ENCODE measurements at places on chromosomes 11 and 22. TPM values are rescaled to one million over a fixed set of nuclear protein-coding genes. Genes with fewer than 3 reads are reported as not detected.

DNA sequence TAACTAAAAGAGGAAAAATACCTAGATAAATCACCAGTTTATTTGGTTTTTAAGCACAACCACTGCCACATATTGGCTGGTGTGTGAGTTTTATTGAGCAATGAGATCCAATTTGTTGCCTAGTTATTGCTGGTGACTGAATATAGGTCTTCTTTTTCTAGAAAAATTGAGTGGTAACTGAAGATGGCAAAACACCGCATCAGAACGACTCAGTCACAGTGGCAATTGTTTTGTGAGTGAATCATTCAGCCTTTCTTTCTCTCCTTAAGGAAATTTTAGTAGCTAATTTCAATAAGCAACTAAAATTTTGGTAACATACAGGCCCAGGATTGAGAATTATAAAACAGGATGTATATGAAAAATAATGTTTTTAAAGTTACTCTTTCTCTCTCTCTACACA is 533.0 kb downstream of the KCNA4 start:
- DNase-seq, result no peak

GRCh38 chr11:126102436-126102981 is 39.8 kb upstream of the CDON start:
- no peak for DNase-seq

DNA sequence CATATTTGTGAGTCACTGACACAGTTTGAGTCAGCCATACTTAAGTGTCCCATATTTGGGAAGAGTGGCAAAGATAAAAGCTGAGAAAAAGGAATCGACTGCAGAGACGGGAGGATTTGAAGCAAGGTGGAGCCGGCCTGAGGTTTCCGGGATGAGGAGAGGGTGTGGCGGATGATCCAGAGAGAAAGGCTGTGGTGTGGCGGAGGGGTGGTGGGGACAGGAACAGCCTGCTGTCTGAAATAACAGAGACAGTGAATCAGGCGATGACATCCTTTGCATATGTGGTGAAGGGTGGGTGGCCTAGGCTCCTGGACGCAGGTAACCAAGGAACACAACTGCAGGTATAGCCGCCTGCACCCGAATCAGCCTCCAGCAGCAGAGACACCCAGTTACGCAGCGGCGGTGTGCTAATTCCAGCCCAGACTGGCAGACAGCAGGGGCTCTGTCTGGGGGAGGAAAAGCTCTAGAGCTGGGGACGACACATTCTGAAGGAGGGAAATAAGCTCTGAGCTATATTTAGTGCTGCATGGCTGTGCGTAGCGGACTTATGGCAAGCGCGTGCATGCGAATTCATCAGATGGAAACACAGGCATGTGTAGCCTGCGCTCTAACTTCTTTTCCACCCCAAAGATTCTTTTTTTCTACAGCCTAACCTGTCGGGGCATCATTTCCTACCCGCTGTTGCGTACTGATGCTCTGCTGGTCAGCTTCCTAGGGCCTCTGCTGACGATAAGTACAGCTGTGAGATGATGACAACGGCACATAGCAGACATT is 62.7 kb upstream of the BARX2 start:
- DNase-seq, result no peak

DNA sequence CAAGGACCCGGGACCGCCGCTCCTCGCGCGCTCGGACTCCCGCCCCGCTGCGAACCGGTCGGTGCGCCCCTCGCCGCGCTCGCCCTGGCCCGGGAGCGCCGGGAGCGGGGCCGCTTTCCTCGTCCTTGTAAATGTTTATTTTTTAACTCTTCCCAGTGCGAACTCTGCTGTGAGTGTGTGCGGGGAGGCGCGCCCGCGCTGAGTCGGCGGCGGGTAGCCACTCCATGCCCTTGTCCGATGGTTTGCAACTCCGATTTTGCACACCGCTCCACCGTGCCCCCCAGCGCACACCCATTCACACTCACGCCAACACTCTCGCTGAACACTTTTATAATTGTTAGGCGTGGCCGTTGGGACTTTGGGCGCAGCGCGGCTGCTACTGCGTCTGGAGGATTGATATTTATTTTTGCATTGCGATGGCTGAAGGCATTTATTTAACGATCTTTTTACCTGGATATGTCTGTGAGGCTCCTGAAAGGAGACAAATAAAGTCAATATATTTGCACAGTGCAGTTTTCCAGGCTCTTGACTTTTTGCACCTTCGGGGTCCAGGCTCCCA is 1.0 kb downstream of the C11orf96 start:
- DNase-seq, result peak; percentile 21

DNA sequence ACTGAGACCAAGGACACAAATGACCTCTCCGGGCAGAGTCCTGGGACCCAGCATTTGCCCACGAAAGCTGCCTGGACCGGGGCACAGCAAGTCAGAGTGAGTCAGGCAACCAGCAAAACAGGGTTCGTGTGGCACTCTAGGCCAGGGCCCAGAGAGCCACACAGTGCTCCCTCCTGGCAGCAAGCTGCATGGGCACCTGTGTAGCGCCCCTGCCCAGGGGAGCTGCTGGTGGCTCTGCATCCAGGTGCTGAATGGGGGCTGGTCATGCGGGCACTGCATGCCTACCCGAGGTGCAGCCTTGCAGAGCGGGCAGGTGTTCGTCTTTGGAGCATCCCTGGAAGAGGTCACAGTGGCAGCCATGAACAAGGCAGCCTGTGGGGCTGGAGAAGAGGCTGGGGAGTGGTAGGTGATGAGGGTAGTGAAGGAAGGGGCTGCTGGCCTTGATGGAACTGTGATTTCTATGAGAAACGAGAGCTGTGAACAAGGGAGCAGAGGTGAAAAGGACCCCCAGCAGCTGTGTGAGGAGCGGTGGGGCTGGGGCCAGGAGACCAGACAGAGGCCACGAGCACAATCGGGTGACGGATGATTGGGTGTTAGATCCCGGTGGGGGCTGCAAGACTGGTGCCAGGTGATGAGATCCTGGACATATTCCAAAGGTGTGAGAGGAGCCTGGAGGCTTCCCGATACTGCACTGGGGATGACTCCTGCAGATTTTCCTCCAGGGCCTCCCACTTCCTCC is 63.3 kb downstream of the DGCR2 start:
- DNase-seq, result no peak

The RASD2 gene
- total RNA-seq, result not detected
